ENCODE measurements at places on chromosomes 12 and 14.

GRCh38 chr12:46210873-46211439 is 57.9 kb downstream of the SLC38A1 start:
- no peak for DNase-seq

DNA sequence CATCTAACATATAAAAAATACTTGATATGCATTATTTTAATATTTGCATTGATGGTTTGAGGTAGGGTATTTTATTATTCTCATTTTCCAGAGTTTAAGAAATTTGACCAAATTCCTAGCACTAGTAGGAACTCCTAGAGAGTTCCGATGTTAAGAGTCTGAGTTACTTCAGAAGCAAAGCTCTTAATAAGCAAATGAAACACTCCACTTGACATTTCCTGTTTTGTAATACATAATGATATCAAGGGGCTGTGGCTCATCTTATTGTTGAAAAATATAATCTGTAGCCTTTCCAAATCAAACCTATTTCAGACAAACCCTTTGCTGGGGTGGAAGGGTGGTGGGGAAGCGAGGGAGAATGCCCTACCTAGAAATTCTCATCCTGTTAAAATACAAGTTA is 355.5 kb downstream of the DIO2 start:
- DNase-seq, result no peak

GRCh38 chr12:53699678-53700025 is 23.8 kb upstream of the ATP5MC2 start:
- DNase-seq, result no peak

- no peak for DNase-seq
Measured at GRCh38 chr14:51093371-51094281, 1.3 kb downstream of the TRIM9 start.

GRCh38 chr14:22483863-22484593 is 105.0 kb downstream of the DAD1 start:
- no peak for DNase-seq

DNA sequence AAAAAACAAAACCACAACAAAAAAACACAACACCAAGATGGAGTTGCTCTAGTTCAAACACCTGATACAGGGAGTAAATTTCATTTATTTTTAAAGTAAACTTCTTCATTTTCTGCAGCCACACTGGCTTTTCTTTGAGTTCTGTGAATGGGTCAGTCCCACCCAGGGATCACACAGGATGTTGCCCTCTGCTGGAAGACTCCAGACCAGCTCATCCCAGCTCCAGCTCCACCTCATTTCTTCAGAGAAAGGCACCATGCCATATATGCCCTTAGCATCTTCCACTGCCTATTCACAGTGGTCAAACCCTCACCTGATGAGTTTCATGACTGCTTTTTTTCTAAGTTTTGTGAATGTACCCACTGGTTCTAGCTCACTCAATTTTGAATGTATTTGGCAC is 8.0 kb downstream of the GLIPR1 start:
- DNase-seq, result peak; percentile 68

DNA sequence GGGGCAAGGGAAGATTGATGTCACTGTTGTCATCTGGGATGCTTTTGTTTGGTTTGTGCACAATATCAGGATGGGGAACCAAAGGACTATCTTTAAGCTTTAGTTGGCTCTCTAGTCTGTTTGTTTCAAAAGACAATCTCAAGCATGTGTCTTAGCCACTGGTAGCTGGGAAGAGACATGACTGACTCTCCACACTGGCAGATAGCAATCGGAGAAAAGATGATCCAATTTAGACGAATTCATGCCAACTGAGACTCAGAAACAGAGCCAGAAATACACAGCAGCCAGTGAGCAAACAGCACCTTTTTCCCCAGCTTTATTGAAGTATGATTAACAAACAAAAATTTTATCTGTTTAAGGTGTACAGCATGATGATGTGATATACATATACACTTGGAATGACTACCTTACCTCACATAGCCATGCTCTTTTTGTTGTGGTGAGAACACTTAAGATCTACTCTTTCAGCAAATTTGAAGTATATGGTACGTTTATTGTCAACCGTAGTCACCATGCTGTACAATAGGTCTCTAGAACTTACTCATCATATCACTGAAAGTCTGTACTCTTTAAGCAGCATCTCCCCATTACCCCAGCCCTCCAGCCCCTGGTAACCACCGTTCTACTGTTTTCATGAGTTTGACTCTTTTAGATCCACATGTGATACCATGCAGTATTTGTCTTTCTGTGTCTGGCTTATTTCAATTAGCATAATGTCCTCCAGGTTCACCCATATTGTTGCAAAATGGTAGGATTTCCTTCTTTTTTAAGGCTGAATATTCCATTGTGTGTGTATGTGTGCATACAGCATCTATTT is 50.6 kb downstream of the DUSP16 start:
- peak; percentile 30 for DNase-seq

DNA sequence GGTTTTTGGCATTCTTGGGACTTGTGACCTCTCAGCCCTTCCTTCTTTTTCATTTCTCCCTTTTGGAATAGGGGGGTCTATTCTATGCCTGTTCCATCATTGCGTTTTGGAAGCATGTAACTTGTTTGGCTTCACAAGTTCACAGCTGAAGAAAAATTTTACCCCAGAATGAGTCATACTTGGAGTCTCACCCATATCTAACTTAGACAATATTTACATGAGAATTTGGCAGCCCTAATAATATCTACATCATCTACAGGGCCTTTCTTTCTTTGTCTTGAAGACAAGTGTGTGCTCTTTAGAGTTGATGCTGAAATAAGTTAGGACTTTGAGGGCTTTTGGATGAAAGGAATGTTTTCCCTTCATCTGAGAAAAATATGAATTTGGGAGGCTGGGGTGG is 1312.9 kb upstream of the FLRT2 start:
- DNase-seq, result no peak

- DNase-seq, result no peak
Measured at GRCh38 chr12:102992720-102993119, 35.2 kb downstream of the ASCL1 start.

DNA sequence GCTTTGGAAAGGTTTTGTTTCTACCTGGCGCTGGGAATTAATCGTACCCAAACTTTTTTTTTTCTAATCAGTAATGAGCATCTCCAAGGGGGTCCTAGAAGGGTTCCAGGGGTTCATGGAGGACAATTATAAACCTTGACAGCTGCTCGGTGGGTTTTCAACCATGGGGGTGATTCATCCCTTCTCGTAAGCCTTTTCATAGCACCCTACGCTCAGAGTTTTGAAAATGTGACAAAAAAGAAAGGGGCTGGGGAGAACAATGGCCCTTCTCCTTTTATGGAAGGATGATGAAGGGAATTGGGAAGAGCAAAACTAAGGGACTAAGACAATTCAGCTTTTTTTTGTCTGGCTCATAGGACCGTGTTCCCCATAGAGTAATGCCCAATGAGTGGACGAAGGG is 196.7 kb downstream of the ZFP36L1 start:
- no peak for DNase-seq

DNA sequence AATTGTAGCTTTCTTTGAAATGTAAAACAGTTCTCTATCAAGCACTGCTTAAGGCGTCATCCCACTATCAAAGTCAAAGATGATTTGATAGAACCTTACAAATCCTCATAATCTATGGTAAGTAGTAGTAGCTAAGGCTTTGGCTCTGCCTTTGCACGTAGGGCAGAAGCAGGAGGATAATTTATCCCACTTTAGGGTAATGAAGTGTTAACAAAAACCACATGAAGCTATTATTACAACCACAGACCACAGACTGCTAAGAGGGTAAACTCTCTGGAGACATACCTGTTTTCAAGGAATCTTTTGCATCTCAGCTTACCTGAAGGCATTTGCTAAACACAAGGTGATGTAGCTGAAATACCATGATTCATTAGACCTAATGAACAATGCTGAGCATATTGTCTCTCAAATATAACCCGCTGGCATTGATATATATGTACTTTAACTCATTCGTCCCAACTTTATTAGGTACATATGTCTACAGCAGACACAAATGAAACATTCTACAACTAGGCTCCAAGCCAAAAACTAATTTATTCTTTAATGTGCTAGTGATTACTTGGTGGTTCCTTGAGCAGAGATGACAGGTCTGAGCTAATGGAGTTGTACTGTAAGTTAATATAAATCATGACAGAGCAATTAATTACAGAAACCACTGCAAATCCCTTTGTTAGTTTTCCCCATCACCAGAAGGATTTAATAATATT is 368.8 kb downstream of the ETNK1 start:
- DNase-seq, result no peak

DNA sequence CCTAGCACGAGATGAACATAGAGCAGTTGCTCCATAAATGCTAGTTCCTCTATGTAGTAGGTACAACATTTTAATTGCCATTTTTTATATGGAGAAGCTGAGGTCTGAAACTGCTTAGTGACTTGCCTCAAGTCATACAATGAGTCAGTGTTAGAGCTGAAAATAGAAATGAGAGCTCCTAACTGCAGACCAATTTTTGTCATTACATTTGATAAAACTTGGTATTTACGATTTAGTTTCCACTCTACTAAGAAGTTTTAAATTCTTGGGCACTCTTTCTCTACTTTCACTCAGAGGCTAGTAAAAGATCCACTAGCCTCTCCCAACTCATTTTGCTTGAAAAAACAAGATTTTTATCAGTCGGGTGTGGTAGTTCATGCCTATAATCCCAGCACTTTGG is 8.1 kb upstream of the TMED10 start:
- DNase-seq, result peak; percentile 85

GRCh38 chr12:116975779-116976393 is 65.1 kb downstream of the FBXW8 start:
- no peak for DNase-seq

DNA sequence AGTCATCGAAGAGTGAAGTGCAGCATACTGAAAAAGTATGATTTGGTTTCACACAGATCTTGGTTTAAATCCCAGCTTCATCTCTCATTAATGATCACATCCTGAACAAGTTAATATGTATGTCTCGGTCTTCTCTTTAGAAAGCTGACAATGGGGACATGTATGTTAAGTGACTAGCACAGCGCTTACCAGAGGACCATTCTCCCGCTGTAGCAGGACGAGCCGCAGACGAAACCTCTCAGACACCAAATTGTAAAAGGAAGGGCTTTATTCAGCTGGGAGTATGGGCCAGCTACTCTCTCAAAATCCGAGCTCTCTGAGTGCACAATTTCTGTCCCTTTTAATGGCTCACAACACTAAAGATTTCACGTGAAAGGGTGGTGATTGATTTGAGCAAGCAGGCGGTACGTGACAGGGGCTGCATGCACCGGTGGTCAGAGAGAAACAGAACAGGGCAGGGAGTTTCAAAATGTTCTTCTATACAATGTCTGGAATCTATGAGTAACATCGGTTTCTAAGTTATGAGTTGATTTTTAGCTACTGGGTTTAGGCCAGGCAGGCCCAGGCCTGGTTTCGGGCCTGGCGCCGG is 682.4 kb downstream of the DIO2 start:
- DNase-seq, result no peak

- DNase-seq, result no peak
Measured at GRCh38 chr14:104813286-104813685, 12.4 kb downstream of the ZBTB42 start.

DNA sequence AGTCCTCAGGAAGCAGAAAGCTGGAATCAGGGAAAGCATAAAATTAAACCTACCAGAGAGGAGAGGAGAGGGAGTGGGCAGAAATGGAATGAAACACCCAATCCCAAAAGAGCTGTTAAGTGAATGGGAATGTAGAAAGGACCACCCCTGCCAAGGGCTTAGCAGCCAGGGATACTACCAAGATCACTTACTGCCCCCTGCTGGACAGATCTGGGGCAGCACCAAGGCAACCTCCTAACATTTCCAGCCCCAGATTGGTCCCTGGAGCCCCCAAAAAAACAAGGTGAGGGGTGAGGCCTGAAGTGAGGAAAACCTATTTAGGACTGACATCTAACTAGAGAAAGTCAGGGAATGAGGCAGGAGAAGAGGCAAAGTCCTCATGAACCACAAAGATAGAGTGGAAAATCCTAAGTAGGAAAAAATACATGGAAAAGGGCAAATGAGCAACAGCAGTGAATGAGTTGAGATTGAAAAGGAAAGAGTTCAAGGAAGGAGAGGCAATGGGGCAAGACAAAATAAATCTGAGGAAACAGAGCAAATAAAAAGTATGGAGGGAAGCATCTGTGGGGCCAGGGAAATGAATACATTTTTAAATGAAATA is 11.2 kb upstream of the FKBP11 start:
- peak; percentile 88 for DNase-seq

DNA sequence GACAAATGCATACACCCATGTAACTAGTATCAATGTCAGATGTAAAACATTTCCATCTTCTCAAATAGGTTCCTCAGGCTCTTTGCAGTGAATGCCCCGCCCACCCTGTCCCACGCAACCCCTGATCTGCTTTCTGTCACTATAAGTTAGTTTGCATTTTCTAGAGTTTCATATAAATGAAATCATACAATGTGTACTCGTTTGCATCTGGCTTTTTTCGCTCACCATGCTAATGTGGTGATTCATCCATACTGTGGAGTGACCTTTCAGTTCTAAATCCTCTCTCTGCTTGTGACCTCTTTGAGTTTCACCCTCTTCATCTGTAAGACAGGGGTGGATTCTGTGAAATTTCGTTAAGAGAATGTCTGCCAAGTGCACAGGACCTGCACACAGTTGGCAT is 30.6 kb upstream of the MSI1 start:
- DNase-seq, result no peak

GRCh38 chr12:113173081-113173698 is 12.1 kb downstream of the DDX54 start:
- no peak for DNase-seq

GRCh38 chr12:87922736-87923135 is 106.5 kb downstream of the C12orf50 start:
- DNase-seq, result no peak

GRCh38 chr12:63978519-63978918 is 134.0 kb downstream of the SRGAP1 start:
- no peak for DNase-seq

DNA sequence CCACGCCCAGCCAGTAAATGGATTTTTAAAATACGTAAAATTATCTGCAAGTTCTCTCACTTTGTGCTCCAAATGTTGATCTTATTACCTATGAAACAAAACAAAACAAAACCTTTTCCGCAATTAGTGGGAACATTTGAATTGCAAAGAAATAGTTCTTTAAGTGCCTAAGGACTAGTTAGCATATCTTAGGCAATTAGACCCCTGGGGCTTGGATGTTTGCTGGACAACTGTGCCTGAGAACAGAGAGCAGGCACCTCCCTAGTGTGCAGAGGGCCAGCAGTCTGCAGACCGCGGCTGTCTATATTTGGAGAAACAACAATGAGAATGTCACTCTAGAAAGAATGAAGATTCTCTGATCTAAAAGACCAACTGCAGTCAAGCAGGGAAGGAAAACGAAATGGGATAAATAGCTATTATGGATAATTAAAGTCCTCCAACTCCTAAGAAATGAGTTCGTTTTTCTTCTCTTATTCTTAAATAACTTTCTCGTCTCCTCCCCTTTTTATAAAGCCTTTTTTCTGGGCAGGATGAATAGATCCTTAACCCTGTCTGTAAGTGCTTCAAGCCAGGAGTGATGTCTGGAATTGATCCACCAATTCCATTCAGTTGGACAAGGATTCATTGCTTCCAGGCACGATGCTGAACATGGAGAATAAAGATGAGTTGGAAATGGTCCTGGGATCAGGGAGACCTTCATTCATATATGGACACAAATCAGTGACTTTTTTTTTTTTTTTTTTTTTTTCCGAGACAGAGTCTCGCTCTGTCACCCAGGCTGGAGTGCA is 16.2 kb downstream of the SLC17A8 start:
- no peak for DNase-seq

GRCh38 chr12:56258820-56259183 is 618 bp upstream of the ANKRD52 start:
- no peak for DNase-seq

GRCh38 chr12:5369298-5369697 is 62.6 kb upstream of the NTF3 start:
- DNase-seq, result no peak

- no peak for DNase-seq
Measured at GRCh38 chr12:111557271-111558106, 41.6 kb downstream of the ATXN2 start.

GRCh38 chr12:95608252-95609033 is 57.2 kb upstream of the USP44 start:
- DNase-seq, result no peak
